Cardiac muscle cell (in vitro differentiated cells and primary cell): ENCODE measurements at places on chromosomes 5 and 9.

GRCh38 chr9:98993570-98993945, 49.9 kb downstream of the COL15A1 start:
- no peak for DNase-seq

DNA sequence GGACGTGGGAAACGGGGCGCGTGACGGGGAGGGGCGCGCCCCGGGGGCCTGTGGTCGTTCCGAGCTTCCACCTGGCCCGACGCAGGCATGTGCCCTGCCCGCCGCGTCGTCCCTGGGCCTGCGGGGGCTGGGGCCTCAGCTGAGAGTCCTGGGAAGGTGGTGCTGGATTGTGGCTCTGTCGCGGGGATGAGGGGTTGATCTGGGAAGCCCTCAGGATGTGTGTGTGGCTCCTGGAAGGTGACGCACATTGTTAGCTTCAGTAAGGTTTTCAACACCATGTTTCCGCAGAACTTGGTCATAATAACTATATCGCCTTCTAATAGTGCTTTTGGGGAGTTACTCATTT, 589.1 kb downstream of the MTRR start:
- peak; percentile 28 for DNase-seq

GRCh38 chr9:96168882-96169281, 133.1 kb downstream of the HSD17B3 start:
- DNase-seq: no peak

GRCh38 chr5:14627270-14627669, 37.2 kb upstream of the OTULIN start:
- DNase-seq: no peak

DNA sequence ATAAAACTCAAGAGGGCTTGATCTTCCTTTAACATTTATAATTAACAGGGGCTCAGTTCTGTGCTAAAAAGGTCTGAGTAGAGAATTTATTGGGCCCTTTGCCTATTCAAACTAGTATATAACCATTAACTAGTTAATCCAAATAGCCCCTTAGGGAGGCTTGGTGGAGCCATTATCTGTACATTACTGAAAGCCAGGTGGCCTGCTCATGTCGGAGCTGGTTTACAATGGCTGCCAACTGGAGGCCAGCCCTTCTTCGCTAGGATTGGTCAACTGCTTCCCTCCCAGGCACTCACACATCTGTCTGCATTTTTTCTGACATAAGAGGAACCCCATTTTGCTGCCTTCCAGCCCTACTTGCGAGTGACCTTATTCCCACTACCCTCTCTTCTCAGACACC, 30.4 kb upstream of the NDFIP1 start:
- DNase-seq: no peak

- peak; percentile 23 for DNase-seq
These were observed 3.4 kb downstream of the VCAN start for GRCh38 chr5:83474991-83475390.

- peak; percentile 48 for DNase-seq
These were observed 152.3 kb downstream of the KDM4C start for GRCh38 chr9:6910032-6910431.

DNA sequence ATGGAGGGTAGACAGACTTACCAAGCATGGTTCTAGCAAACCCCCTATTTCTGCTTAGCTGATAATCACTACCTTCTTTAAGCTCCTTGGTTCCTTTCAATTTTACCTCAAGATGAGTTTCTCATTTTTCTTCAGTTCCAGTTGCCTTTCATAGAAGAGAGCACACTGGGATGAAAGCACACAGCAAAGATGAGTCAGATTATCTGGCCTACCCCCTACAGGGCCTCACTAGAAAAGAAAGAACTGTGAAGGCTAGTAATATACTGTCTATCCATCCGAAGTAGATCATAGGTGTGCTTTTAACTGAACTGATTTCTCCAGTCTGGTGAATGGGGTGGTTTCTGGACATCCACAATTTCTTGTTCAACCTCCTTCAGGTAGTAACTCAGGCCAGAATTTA, 122.5 kb downstream of the TRPM3 start:
- no peak for DNase-seq

- DNase-seq: no peak
These were observed 71.8 kb downstream of the SMARCA2 start for GRCh38 chr9:2086971-2087370.

GRCh38 chr5:9173281-9174048, 372.4 kb downstream of the SEMA5A start:
- peak; percentile 82 for DNase-seq

- peak; percentile 40 for DNase-seq
These were observed 2.6 kb downstream of the IRX1 start for GRCh38 chr5:3598207-3598606.

DNA sequence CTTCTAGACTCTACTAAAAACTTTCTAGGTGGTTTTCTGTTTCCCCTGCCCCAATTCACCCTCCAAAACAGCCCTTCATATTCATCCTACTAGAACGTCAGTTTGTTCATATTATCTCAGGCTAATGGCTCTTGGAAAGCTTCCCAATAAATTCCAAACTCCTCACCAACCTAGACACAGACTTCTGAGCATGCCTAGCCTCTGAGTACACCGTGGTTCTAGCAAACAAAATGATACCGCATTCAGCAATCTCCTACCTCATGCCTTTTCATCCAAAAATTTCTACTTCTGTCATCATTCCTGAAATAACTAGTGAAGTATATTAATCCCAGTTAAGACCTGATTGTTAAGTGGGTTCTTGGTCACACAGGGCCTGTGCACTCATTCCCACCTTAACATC, 46.5 kb upstream of the NR5A1 start:
- DNase-seq: no peak

GRCh38 chr5:50550267-50550666, 109.2 kb upstream of the EMB start:
- no peak for DNase-seq

GRCh38 chr5:36743891-36744772, 132.4 kb upstream of the NIPBL start:
- DNase-seq: peak; percentile 82

DNA sequence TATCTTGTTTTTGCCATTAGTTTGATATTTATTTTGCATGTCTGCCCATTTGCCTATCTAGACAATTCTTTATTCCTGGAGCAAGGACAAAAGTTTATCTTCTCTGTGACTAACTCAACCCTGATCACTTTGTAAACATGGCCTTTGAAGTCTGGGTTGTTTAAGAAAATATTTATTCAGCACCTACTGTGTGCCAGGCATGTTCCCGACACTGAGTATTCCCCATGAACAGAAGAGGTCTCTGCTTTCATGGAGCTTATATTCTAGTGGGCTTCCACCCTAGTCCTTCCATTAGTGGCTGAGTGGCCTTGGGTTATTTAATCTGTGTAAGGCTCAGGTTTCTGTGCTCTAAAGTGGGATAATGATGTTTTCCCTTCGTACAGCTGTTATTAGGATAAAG, 49.7 kb downstream of the SEMA6A start:
- no peak for DNase-seq

- no peak for DNase-seq
These were observed at the start of gene POU5F2 for GRCh38 chr5:93741136-93741811. Gene POU5F2 (minus strand): TSS chr5:93741600. CDS start chr5:93741563, 37 bp downstream.

GRCh38 chr5:128532776-128533175, 5.3 kb downstream of the FBN2 start:
- no peak for DNase-seq

DNA sequence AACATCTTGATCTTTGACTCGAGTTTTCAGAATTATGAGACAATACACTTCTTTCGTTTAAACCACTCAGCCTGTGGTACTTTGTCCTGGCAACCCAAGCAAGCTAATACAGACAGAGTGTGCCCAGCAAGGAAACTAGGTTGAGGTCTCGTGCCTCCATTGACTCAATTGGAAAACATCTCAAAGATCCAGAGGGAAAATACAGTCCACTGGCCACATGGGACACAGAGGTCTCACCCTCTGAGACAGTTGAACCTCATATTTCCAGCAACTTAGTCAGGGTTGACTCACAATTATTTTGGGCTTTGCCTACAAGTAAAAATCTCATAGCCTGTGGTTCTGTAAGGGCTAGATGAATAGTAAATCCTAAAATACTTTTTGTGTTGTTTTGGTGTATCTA, 631.5 kb downstream of the MTRR start:
- no peak for DNase-seq

DNA sequence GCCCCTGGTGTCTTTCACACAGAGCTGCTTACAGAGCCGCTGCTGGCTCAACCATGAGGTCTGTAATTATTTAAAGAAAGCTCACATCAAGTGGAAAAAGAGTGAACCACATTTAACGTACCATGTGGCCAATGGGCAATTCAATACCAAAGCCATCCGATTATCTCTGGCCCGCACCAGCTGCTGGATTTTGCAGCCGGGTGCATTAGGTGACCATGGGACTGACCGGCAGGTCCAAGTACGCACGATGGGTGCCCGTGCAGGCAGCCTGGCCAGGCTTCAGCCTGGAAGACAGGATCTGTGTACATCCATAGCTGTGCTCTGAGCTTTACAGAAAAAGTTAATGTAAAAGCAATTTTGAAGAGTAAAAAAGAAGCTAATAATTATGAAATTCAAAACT, 20.5 kb downstream of the PPARGC1B start:
- no peak for DNase-seq

DNA sequence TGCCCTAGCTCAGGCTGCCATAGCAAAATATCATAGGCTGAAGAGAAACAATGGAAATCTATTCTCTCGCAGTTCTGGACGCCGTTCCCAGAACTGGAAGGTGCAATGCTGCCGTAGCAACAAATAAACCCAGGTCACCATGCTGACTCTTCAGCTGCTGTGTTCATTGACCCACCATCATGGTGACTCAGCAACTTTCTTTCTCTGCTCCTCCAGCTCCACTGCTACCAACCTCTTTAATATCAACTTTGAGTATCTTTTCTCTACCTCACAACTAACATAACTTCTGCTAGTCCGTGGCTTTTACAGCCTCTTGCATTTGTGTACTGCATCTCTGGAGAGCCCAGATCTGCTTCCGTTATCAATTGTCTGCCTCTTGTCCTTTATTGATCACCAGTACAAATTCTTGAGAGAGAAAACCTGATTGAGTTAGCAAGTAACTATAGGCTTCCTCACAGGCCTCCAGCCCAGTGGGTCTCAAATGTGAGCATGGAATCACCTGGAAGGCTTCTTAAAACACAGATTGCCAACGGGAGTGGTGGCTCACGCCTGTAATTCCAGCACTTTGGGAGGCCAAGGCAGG, 47.3 kb upstream of the SLC30A5 start:
- DNase-seq: no peak

DNA sequence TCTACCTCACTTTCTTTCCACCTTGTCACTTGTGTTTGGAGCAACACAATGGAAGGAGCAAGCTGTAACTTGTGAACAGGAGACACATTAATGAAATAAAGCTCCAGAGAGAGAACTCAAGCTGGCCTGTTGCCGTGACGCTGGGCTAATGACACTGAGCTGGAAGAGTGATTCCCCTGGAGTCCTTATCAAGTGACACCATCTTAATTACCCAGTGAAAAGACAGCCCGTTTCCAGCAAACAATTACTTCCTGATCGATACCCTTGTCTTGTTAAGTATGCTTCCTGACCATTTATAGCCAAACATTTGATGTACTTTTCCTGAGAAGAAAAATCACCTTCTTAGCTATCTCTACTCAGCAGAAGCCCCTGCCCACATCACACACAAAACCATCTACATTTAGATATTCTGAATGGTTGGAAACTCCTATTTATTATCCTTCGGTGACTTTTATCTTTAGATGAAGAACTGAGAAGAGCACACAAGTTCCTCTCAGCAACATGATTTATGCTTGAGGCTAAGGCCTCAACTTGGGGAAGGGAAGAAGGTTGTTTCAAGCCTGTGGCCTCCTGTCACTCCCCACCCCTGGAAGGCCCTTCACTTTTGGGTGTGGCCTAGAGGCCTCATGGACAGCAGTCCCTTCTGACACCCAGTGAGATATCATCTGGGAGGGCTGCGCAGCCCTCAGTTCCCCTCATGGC, 34.1 kb downstream of the CRHBP start:
- no peak for DNase-seq

DNA sequence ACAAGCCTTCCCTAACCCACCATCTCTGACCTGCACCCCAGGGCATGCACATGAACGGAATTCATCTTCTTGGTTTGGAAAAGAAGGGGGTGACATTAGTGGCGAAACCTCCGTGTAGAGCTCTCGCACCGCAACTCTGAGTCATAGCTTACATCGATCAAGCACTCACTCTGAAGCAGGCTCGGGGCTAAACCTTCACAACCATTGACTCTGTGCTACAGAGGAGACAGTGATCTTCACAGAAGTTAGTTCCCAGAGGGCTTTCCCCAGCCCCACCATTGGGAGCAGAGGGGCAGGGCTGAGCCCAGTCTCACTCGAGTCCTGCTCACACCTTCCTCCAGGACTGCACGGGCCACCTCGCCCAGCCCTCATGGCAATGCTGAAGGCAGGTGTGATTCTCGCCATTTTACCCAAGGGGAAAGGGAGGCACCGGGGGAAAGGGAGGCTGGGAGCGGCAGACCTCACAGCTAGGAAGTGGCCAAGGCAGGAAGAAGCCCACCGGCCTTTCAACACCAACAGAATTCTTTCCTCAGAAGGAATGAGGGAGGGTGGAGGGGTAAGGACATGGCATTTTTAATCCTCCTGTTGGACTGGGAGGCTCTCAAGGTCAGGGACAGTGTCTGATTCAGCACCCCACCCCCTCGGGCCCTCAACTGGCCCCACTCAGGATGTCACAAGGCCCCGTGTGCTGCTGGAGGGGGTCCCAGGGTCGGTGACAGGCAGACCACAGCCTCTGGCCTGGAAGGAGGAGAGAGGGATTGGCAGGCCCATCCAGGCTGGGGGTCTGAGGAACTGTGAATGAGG, 25.9 kb upstream of the IL17B start:
- DNase-seq: peak; percentile 70

DNA sequence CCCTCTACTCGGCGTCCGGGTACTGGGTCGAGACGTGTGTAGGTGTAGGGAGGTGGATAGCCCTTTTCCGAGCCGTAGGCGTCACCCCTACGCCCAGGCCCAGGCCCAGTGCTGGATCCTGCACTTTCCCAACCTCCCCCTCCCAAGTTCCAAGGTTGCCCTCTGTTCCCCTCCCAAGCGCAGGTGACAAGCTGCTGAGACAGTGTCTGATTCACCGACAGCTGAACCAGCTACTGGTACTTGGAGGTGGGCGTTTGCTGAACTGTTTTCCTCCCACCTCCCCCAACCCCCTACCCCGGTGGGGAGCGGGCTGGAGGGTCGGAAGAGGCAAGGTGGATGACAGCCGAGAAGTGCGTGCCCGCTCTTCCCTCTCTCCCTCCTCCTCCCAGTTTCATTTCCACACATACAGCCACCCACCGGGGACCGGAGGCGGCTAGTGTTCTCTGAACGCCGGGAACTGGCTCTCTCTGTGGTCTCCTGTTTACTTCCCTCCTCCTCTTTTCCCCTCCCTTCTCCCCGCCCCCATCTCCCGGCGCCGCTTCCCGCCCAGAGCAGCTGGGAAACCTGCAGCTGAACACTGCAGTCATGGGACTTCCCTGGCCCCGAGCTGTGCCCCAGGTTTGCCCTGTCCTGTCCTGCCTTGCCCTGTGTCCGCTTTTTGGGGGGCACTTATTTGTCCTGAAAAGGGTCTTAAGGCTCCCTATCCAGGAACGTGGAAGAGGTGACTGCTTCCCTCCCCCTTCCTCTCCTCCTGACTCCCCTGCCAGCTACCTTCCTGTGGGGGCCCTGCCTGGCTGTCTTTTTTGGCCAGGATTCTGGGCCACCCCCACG, 6.2 kb upstream of the KLF9 start:
- DNase-seq: peak; percentile 69
